ENCODE measurements at places on chromosomes 5 and 9.

GRCh38 chr5:111942661-111943401, 185.8 kb upstream of the NREP start:
- DNase-seq = no peak

DNA sequence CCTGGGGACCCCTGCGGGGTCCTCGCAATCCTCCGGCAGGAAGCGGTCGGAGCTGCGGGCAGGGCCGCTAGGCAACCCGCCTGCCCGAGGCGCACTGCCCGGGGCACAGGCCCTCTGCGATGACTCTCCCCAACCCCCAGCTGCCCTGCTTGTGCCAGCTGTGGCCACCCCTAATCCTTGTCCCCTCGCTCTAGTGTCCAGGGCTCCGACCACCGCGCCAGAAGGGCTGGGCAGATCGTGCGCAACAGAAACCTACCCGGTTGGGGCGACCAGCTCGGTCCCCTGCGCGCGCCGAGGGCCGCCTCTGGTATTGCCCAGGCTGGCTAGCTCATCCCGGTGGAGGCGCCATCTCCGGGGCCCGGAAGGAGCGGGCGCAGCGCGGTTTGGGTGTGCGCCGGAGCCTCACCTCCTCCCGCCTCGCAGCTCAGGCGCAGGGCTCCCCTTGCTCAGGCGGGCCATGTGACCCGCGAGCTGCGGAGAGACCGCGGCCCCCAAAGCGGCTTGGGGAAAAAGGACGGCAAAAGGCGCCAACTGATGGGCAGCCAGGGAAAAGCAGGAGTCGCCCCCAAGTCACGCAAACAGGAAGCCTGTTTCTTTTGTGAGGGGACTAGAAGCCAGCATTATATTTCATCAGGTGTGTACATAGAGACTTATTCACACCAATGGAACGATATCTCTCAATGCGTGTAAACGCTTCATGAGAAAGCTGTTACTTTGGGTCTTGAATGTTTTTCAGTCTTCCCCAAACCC, 46.8 kb upstream of the RNF20 start:
- DNase-seq = no peak

DNA sequence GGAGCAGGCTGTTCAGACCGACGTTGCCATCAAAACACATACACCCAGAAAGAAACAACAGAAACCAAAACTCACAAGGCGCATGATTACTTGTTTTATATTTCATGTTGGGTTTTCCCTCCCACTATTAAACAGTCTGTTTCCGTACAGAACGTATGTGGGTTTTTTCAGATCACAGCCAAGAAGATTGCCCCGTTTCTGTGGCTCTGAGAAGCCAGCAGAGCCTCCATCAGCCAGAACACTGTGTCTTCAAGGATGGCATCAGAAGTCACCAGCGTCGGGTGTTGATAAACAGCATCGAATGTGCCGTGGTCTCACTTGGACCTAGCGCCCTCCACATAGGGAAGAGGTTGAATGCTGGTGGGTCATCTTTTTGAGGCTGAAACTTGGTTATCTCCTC, 42.8 kb downstream of the FAM78A start:
- DNase-seq = no peak

- DNase-seq = no peak
These were observed 27.3 kb upstream of the ZSWIM6 start for GRCh38 chr5:61304590-61305381.

DNA sequence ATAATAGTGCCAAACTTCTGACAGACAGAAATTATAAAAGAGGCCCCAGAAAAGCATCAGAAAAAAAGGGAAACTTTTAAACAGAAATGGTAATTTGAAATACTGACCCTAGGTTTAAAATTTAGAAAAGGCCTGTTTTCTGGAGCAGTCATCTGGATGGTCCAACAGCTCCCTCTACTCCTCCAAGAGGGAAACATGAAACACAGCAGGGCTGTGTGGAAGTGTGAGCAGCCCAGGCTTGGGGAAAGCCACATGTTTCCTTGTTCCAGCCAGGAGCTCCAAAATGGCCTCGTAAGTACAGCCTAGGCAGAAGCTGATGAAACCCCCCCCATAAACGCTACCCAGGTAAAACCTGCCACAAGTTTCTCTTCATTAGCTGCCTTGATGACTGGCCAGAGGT, 499.3 kb upstream of the ADAMTS16 start:
- no peak for DNase-seq

GRCh38 chr9:34338665-34339385, 9.5 kb downstream of the NUDT2 start:
- DNase-seq = no peak

- no peak for DNase-seq
These were observed 118.1 kb upstream of the SMIM23 start for GRCh38 chr5:171667341-171668096.

DNA sequence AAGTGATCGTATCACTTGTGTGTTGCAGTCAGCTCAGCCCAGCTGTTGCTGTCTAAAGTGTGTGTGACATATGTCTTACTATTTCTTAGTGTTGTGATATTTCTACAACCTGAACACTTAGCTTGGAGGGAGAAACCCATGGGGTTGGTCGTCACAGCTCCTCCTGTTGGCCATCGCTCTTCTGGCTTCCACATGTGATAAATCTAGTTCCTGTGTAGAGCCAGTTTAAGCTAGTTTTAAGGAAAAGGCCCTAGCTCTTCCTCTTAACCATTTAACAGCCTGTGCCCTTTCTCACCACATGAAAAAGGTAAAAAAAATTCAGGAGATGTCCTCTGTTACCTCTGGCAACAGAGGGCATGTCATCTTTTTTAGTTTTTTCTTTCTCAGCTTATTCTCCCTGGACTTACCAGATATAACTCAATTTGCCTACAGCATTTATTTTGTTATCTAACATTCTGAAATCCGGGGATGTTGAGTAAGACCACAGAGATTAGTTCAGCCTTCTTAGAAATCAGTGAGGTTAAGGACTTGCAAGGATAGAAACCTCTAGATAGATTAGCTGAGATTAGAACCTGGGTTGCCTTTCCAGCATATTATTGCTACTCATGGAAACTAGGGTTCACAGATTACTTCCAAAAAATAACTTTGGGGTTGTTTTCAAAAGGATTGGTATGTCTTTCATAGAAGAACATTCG, 100.4 kb downstream of the GAPVD1 start:
- no peak for DNase-seq

GRCh38 chr9:87310827-87311523, 186.7 kb upstream of the DAPK1 start:
- DNase-seq = no peak

GRCh38 chr9:19379697-19380046, 364 bp downstream of the RPS6 start:
- DNase-seq = no peak

DNA sequence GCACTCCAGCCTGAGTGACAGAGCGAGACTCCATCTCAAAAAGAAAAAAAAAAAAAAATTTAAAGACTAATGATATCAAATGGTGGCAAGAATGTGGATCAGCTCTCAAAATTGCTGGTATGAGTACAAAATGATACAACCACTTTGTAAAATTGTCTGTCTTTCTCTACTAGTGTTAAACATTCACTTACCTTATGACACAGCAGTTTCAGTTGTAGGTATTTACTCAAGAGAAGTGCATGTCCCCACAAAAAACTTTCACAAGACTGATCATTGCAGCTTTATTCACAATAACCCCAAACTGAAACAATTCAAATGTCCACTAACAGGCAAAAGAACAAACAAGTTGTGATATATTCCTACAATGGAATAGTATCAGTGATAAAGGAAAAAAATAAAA, 14.7 kb upstream of the CETN3 start:
- no peak for DNase-seq

Data from stimulated activated CD4-positive, alpha-beta T cell treated with anti-CD3 and anti-CD28 coated beads, Interleukin-12 subunit alpha, Interleukin-12 subunit beta, amount 100 ng/mL, for 4 hours (primary cell).